ENCODE measurements at places on chromosomes 1 and 21.

- no peak for DNase-seq
These were observed 341.3 kb downstream of the PDE4B start for GRCh38 chr1:66134004-66134403.

GRCh38 chr1:222285526-222285925, 262.4 kb downstream of the HHIPL2 start:
- no peak for DNase-seq

- DNase-seq = no peak
These were observed 53.0 kb upstream of the DYNLT5 start for GRCh38 chr1:66699213-66699612.

DNA sequence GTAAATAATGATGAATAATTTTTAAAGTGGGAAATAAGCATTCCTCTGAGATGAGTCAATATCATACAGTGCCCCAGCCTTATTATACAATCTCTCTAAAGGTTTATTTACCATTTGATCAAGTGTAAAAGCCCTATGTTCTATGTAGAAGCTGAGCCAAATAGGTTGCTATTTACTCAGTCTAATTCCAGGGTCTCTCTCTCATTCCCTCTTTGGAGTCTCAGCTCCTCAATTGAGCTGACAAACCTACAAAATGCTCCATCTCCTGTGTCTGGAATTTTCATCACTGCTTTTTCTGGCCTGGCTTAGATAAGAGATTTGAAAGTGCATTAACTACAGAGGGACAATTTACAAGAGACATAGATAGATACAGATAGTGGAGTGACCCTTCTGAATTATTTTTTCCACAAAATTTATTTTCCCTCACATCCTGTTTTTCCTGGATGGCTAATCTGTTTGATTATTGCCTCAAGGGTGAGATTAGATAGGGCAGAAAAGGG, 24.8 kb upstream of the USH2A start:
- no peak for DNase-seq

DNA sequence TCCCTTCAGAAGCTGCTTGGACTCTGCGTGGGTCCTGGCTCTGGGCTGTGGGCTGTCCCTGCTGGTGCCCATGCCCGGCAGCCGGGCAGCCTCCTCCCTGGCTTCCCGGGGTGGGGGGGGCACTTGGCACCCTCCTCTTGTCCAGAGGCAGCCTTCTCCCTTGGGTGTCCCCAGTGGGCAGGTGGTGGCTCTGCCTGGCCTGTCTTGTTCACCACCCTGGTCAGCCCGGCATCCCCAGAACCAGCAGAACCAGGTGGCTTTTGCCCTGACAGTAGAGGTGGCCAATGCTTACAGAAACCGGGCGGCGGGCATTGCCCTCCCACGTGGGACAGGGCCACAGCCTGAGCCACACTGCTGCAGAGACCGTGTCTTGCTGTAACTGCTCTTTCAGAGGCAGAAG, 38.0 kb downstream of the CFAP74 start:
- DNase-seq = no peak
